ENCODE measurements at places on chromosomes 7 and 10.

GRCh38 chr7:51459809-51460208 is 143.2 kb upstream of the COBL start:
- DNase-seq: no peak

DNA sequence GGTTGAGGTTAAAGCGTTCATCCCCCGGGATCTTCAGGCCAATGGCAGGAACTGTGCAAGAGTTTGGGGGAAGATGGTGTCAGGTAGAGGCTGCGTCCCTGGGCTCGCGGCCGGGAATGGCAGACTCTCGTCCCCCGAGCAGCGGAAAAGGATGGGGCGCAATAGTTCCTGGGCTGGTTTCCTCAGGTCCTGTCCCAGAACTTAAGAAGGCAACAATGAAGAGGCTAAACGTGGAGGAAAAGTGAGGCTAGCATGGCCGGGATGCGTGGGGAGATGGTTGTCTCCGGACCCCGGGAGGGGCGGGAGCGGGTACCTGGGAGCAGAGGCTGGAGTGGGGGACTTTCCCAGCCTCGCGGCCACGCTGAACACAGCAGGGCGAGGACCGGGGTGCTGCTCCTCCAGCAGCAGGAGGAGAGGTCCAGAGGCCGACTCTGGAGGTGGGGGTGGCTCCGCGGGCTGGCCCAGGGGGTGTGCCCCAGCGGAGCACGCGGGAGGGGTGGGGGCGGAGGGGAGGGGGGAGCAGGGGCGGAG is 882 bp downstream of the IRF5 start:
- no peak for DNase-seq

DNA sequence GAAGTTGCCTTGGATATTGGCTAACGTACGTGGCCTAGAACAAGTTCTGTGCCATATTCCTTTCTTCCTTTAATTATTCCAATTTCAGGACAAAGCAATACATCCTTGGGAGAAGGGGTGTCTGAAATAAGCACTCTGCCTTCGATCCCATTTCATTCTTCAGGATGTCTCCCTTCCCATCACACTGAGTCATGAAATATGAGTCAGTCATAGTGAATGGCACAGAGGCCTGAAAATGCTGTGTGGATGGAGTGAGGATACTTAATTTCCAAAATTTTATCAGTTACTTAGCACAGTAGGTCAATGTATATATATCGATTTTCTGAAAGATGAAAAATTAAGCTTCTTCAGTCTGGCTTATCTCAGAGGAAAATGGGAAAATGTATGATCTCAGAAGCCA is 19.5 kb downstream of the EVX1 start:
- no peak for DNase-seq

GRCh38 chr7:96685353-96685752 is 24.3 kb downstream of the SEM1 start:
- no peak for DNase-seq

GRCh38 chr7:22996470-22996869 is 17.5 kb downstream of the HYCC1 start:
- no peak for DNase-seq

All from HuH-7 (cell line).